ENCODE measurements at places on chromosomes 1 and 21. TPM values are rescaled to one million over a fixed set of nuclear protein-coding genes. Genes with fewer than 3 reads are reported as not detected.

- DNase-seq, result peak; percentile 46
Measured at GRCh38 chr1:44036409-44037139, 5.3 kb upstream of the SLC6A9 start.

DNA sequence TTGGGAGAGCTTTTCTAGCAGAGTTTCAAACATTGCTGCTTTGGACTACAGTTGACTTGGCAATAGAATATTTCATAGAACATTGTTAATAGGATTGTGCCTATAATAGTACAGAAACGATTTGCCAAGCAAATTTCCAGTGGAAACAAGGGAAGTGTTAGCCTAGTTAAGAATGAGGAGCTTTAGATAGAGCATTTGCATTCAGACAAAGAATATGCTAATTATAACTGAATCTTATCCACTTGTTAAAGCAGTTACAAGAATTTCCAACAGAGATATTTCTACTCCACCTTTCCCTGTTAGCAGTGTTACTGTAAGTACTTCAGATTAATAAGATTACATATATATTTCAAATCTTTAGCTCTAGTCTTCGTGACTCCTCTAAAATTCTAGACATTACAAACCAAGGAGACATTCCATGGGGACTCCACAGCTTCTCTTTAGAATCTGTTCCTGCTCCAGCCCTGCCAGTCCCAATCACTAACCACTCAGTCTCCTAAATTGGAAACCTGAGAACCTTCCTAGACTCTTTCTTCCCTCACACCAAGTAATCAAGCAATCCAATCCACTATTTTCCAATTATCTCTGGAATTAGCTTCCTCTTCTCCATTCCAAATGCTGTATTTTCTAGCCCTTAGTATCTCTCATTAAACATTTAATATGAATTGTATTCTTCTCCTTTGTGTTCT, 141.8 kb upstream of the PBX1 start:
- DNase-seq, result no peak

CDK11B gene
- 25.0 TPM for polyA plus RNA-seq

DNA sequence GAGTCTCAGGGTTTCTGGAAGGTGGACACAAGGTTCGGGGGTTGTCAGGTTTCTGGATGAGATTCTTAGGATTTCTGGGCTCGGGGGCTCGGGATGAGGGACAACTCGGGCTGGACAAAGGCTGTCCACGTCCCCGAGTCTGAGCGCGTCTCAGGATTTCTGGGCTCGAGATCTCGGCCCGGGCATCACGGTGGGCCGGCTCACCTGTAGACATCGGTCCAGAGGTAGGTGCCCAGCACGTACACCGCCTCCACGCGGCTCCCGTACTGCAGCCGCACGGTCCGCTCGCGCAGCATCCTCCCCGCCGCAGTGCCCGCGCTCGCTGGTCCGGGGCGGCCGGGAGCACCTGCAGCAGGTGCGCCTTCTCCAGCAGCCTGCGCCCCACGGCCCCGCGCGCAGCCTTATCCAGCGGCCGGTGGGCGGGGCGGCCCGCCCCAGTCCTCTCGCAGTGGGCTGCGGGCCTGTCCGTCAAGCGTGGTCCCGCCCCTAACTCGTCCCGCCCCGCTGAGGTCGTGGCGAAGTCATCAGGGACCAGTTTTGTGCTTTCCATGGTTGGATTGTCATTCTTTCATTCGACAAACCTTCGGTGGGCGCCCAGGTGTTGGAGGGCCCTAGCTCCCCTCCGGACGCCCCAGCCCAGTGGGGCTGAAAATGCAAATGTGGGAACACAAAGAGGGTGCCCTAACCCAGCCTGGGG, at the start of gene PADI2:
TSS of gene PADI2 (minus strand) at position 376 of the 697 bp plus-strand sequence. CDS start at position 296, 80 bp downstream.
- peak; percentile 28 for DNase-seq

DNA sequence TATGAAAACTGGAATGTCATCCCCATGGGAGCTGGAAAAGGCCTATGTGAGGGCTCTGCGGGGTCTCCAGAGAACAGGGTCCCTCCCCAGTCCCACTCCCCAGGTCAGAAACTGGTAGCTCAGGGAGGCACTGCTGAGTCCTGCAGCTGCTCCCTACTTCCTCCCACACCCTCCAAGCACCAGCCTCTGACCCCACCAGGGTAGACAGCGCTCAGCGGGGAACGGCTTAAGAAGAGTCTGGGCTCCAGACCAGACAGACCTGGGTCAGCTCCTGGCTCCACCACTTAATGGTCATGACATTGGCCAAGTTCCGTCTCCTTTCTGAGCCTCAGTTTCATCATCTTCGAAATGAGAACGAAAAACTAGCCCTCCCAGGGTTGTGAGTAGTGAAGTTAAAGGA, 7.2 kb downstream of the LRP8 start:
- no peak for DNase-seq

GPATCH4 gene
- 7.7 TPM for polyA plus RNA-seq

GRCh38 chr1:167052389-167052788, 37.8 kb downstream of the GPA33 start:
- DNase-seq, result no peak

DNA sequence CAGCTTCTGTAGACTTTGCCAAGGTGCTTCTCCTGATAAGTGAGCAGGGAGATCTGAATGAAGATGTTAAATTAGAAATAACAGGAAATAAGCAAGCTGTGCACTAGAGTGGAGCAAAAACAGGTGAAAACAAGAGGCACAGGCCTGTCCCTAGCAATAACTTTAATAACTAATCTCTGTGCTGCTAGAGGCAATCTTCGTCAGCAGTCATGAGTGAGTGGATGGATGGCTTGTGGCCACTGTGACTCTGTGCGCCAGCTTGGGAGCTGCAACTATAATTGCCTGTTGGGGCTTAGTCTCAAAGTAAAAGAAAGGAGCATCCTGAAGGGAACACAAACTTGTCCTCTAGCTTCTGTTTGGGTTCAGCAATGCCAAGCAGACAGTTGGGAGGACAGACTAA, 240.3 kb downstream of the HHIPL2 start:
- no peak for DNase-seq

LHX8 gene
- not detected for polyA plus RNA-seq

DNA sequence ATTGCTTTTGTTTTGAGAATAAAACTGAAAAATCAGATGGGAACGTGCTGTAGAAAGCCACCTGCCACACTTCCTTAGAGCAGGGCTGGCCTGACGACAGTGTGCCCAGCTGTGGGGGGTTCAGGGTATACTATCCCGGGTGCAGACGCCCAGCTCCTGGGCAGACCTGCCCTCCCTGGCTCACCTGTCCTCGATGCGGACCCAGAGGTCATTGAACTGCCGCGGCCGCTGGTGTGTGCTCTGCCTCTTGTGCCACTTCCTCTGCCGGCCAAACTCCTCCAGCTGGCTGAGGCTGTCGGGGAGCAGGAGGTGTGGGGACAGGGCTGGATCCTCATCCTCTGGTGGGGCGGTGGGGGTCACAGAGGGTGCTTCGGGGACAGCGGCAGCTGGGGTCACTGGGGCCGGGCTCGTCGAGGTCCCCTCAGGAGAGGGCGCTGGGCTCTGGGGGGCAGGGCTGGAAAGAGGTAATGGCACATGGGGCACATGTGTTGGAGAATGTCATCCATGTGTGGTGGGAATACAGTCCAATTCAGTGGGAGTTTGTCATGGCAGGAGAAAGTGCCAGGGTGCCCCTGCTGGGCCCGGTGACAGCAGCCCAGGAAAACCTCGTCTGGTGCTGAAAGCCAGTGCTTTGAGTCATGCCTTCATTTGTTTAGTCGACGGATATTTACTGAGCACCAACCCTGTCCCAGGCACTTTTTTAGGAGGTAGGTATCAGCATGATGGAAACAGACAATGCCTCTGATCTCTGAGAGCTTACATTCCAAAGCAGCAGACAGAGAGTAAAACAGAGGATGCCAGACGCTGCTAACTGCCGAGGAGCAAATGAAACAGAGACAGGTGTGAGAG, 222.0 kb downstream of the TRABD2B start:
- no peak for DNase-seq

- no peak for DNase-seq
Measured at GRCh38 chr1:176391621-176392020, 71.4 kb upstream of the PAPPA2 start.

GRCh38 chr1:191888996-191889622, 269.2 kb upstream of the RGS18 start:
- no peak for DNase-seq

SH2D5 gene
- not detected for polyA plus RNA-seq

- no peak for DNase-seq
Measured at GRCh38 chr1:6445062-6445763, 20.6 kb downstream of the ESPN start.

CD247 gene
- polyA plus RNA-seq, result 1,122 TPM

PRDM16 gene
- 0.22 TPM for polyA plus RNA-seq

DNA sequence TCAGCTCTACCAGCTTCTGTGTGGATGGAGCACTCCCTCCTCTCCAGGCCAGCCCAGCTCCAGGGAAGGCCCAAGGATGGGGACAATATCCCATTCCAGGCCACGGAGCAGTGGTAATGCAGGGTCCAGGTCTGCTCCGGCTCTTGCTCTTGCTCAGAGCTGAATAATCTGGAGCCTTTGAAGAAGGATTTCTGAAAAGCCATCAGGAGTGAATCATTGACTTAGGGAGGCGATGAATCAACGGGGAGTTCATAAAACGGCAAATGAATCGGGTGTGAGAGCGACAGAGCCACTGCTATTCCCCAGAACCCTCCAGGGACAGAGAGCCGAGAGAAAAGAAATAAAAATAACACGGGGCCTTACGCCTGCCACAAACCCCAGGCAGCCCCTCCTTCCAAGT, 7.7 kb downstream of the POU3F1 start:
- no peak for DNase-seq

MYBPHL gene
- polyA plus RNA-seq, result not detected

- DNase-seq, result no peak
Measured at GRCh38 chr1:27589441-27589840, 14.5 kb downstream of the AHDC1 start.

- no peak for DNase-seq
Measured at GRCh38 chr1:89911191-89911991, 83.5 kb upstream of the ZNF326 start.

TMEM82 gene
- polyA plus RNA-seq, result not detected

ZFP69 gene
- polyA plus RNA-seq, result 6.4 TPM

SEC16B gene
- polyA plus RNA-seq, result not detected

All from immature natural killer cell (primary cell).